Thyroid gland (tissue), 4 donors: ENCODE measurements at places on chromosomes 13 and 19. TPM values are rescaled to one million over a fixed set of nuclear protein-coding genes. Genes with fewer than 3 reads are reported as not detected.

- no peaks in the 10 kb centered on the region for H3K27me3 ChIP-seq
- no peaks in the 10 kb centered on the region for H3K36me3 ChIP-seq
- no peak overlapping the region for H3K27ac ChIP-seq
- H3K4me3 ChIP-seq: no peak overlapping the region
- DNase-seq: no peak
Measured at GRCh38 chr13:38399535-38399934, 49.9 kb downstream of the UFM1 start.

DNA sequence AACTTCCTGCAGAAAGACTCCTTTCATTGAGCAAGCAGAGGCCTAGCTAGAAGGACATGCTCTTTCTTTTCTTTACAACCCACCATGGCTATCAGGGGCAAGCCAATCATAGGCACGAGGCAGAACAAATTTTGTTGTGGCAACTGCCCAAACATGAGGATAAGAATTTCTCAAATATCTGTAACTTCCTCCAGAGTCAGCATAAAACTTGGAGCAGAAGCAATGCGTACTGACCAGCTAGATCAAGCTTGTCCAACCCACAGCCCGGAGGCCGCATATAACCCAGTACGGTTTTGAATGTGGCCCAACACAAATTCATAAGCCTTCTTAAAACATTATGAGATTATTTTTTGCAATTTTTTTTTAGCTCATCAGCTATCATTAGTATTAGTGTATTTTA is 87.0 kb upstream of the SOX21 start:
- no peaks in the 10 kb centered on the region for H3K36me3 ChIP-seq
- no peaks in the 10 kb centered on the region for H3K4me1 ChIP-seq
- no peaks in the 10 kb centered on the region for H3K27me3 ChIP-seq
- no peak for DNase-seq
- H3K4me3 ChIP-seq: no peak overlapping the region
- H3K27ac ChIP-seq: no peak overlapping the region

GRCh38 chr13:50280441-50280937 is 265.2 kb downstream of the KCNRG start:
- DNase-seq: no peak
- no peaks in the 10 kb centered on the region for H3K36me3 ChIP-seq
- no peak overlapping the region for H3K27ac ChIP-seq

- no peaks in the 10 kb centered on the region for H3K36me3 ChIP-seq
- no peak for DNase-seq
- no peak overlapping the region for H3K27ac ChIP-seq
- no peaks in the 10 kb centered on the region for H3K27me3 ChIP-seq
- H3K4me1 ChIP-seq: peaks cover 3% of the 10 kb centered on the region
Measured at GRCh38 chr13:112960706-112961105, 8.3 kb upstream of the MCF2L start.

DNA sequence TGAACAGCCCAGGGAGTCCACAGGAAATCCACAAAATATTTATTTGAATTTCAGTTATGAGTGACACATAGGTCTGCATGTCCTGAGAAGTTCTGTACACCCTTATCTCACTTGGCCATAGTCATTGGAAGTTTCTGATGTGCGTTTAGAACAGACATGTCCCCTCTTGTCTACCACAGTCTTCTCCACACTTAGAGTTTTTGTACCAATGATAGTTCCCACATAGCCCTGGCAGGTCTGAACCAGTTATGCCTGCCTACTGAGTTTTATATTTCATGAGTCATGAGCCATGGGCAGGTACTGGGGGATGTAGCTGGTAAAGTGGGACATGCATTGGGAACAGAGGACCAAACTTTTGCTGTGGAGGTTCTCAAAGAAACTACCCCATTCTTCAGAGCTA is 11.3 kb downstream of the ZNF132 start:
- no peak overlapping the region for H3K27ac ChIP-seq
- H3K4me1 ChIP-seq: no peaks in the 10 kb centered on the region
- H3K27me3 ChIP-seq: no peaks in the 10 kb centered on the region
- H3K36me3 ChIP-seq: peaks cover 9% of the 10 kb centered on the region
- DNase-seq: no peak

GRCh38 chr13:95083758-95084157 is 217.5 kb downstream of the ABCC4 start:
- no peaks in the 10 kb centered on the region for H3K27me3 ChIP-seq
- no peak for DNase-seq
- H3K36me3 ChIP-seq: no peaks in the 10 kb centered on the region
- no peaks in the 10 kb centered on the region for H3K4me1 ChIP-seq
- H3K4me3 ChIP-seq: no peak overlapping the region

- H3K27me3 ChIP-seq: no peaks in the 10 kb centered on the region
- no peaks in the 10 kb centered on the region for H3K4me1 ChIP-seq
- H3K27ac ChIP-seq: no peak overlapping the region
- peaks cover 3% of the 10 kb centered on the region for H3K36me3 ChIP-seq
- no peak for DNase-seq
Measured at GRCh38 chr13:27104606-27105005, 67.0 kb downstream of the USP12 start.

GRCh38 chr19:13098277-13099072 is 4.2 kb downstream of the LYL1 start:
- peak overlapping the region; percentile 24 for H3K4me3 ChIP-seq
- peaks cover 14% of the 10 kb centered on the region for H3K4me1 ChIP-seq
- peaks cover 9% of the 10 kb centered on the region for H3K36me3 ChIP-seq
- peak overlapping the region; percentile 74 for H3K27ac ChIP-seq
- no peak for DNase-seq

DNA sequence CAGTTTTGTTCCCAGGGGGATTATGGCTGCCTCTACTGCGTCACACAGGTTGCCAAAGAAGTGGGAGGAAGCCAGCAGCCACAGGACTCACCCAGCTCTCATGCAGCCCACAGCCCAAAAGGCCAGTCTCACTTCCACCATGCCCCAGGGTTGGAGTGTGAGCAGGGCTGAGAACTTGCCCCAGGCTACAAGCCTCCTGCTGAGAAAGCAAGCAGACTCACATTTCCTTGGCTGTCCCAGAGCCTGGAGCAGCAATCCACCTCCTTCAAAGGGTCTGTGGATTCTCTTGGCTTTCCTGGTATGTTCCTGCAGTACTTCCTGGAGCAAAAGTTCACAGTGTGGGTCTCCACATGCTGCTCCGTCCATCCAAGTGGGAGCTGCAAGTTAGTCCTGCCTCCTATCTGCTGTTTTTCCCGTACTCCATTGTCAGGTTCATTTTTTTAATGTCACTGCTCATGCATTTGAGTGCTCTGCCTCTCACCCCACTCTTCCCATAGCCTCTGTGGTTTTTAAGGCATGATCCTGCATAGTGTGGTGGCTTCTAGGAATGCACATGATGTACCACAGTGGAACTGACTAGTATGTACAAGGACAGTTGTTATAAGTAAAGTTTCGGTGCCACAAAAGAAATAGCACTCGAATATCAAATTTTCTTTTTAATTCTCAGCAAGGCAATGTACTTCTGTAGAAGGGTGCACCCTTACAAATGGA is 56.2 kb upstream of the ARHGEF7 start:
- no peak for DNase-seq
- H3K27me3 ChIP-seq: no peaks in the 10 kb centered on the region
- no peaks in the 10 kb centered on the region for H3K36me3 ChIP-seq
- no peak overlapping the region for H3K27ac ChIP-seq

DNA sequence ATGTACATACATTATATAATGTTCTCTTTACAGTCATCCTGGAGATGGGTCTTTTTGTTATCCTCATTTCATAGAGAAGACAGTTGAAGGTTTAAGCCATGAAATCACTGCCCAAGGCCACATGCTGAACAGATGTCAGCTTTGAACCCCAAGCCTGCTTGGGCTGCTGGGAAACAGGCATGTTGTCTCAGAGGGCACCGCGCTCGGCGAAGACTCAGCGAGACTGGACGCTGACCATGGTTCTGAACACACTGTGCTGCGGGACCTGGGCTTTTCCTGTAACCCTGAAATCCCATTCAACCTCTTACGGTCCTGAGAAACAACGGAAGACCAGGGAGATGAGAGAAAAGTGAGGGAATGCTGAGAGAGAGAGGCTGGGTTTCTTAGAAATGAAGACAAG is 27.3 kb downstream of the LRFN3 start:
- peaks cover 9% of the 10 kb centered on the region for H3K4me1 ChIP-seq
- no peak overlapping the region for H3K27ac ChIP-seq
- no peak overlapping the region for H3K4me3 ChIP-seq
- peak; percentile 20 for DNase-seq
- H3K36me3 ChIP-seq: no peaks in the 10 kb centered on the region

GRCh38 chr19:10230173-10230860 is 814 bp downstream of the S1PR2 start:
- H3K36me3 ChIP-seq: no peaks in the 10 kb centered on the region
- DNase-seq: peak; percentile 46
- peaks cover 19% of the 10 kb centered on the region for H3K4me1 ChIP-seq
- peak overlapping the region; percentile 47 for H3K4me3 ChIP-seq
- peak overlapping the region; percentile 59 for H3K27ac ChIP-seq

DNA sequence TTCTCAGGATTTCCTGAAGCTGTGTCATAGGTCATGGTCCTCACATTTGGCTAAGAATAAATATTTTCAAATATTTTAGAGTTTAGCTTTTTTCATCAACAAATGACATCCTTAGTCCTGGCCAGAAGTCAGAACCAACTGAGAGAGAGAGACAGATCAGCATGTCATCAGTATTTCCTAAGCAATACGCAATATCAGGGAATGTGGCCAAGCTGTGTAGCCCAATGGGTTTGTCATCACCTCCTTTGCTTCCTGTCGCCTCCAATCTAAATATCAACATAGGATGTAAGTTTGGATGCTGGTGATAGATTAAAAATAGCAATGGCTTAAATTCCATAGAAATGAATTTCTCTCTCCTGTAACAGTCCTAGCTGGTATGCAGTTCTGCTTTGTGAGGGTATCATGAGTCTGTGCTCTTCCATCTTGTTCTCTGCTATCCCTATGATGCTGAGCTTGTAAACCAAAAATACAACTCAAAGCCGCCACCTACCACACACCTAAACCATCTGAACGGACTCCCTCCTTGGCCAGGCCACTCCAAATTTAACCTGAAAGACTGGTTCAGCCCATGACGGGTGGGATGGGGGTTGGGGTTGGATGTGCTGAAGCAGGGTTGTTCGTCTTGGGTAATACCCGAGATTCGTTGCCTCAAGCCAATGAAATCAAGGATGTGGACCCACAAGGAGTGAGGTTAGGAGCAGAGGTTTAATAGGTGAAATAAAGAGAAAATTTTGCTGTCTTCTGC is 10.0 kb upstream of the IGSF23 start:
- DNase-seq: no peak
- H3K27me3 ChIP-seq: no peaks in the 10 kb centered on the region
- H3K4me3 ChIP-seq: no peak overlapping the region
- H3K36me3 ChIP-seq: no peaks in the 10 kb centered on the region

DNA sequence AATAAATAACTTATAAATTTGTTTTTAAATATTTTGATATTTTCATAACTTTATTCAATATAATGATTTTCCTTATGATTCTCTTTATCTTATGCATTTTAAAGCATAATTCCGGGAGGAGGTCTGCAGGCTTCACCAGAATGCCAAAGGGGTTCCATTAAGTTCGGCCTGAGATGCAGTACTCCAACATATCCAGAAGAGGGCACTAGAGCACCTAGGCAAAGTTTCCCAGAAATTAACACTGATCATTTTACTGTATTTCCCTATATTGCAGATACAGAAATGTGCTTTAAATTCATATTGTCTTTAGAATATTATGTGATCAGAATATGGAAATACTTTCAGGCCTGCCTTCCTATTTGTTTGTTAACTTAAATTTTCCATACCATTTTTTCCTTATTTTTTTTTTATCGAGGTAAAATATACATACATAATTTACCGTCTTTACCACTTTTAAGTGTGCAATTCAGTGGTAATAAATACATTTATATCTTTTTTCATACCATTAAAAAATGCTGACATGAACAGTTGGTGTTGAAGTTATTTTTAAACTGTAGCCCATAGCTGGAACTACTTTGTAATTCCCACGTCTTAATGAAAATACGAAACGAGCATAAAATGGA is 58.9 kb upstream of the TM9SF2 start:
- peak; percentile 31 for DNase-seq
- no peaks in the 10 kb centered on the region for H3K4me1 ChIP-seq
- no peak overlapping the region for H3K4me3 ChIP-seq
- H3K27ac ChIP-seq: no peak overlapping the region

- peaks cover 14% of the 10 kb centered on the region for H3K36me3 ChIP-seq
- H3K4me1 ChIP-seq: peaks cover 14% of the 10 kb centered on the region
- no peak overlapping the region for H3K4me3 ChIP-seq
- H3K27ac ChIP-seq: no peak overlapping the region
Measured at GRCh38 chr13:113086991-113087922, 18.3 kb upstream of the F7 start.

GRCh38 chr19:54302257-54302656 is 10.7 kb downstream of the LILRA5 start:
- no peaks in the 10 kb centered on the region for H3K36me3 ChIP-seq
- H3K27ac ChIP-seq: no peak overlapping the region
- no peak for DNase-seq
- no peaks in the 10 kb centered on the region for H3K27me3 ChIP-seq
- no peak overlapping the region for H3K4me3 ChIP-seq

- H3K27me3 ChIP-seq: no peaks in the 10 kb centered on the region
- H3K4me1 ChIP-seq: no peaks in the 10 kb centered on the region
- H3K36me3 ChIP-seq: no peaks in the 10 kb centered on the region
- peak; percentile 70 for DNase-seq
Measured at GRCh38 chr19:53511933-53512374, 26.0 kb upstream of the ZNF331 start.

- H3K4me1 ChIP-seq: no peaks in the 10 kb centered on the region
- no peak overlapping the region for H3K27ac ChIP-seq
- no peaks in the 10 kb centered on the region for H3K27me3 ChIP-seq
- H3K36me3 ChIP-seq: no peaks in the 10 kb centered on the region
- DNase-seq: no peak
Measured at GRCh38 chr19:57655443-57655842, 13.3 kb upstream of the ZSCAN4 start.

- DNase-seq: peak; percentile 85
- no peaks in the 10 kb centered on the region for H3K27me3 ChIP-seq
- H3K4me1 ChIP-seq: peaks cover 22% of the 10 kb centered on the region
- peaks cover 5% of the 10 kb centered on the region for H3K36me3 ChIP-seq
Measured at GRCh38 chr19:531009-531752, 379 bp upstream of the CDC34 start.

- peak overlapping the region; percentile 97 for H3K27ac ChIP-seq
- no peak for DNase-seq
- no peaks in the 10 kb centered on the region for H3K27me3 ChIP-seq
- peak overlapping the region; percentile 76 for H3K4me3 ChIP-seq
Measured at GRCh38 chr13:48977286-48977625, 1.5 kb downstream of the FNDC3A start.

NR2C2AP gene
- 7.2 TPM for total RNA-seq

MATK gene
- 2.5 TPM for total RNA-seq

SPRED3 gene
- 0.81 TPM for total RNA-seq

CBLC gene
- total RNA-seq: 5.6 TPM

TNNT1 gene
- not detected for total RNA-seq

PPM1N gene
- not detected for total RNA-seq

CGB3 gene
- not detected for total RNA-seq

MBD3L2 gene
- total RNA-seq: not detected

SIGLEC6 gene
- total RNA-seq: not detected

F10 gene
- 4.7 TPM for total RNA-seq

STOML3 gene
- not detected for total RNA-seq

TNPO2 gene
- total RNA-seq: 53.9 TPM

CLEC4M gene
- not detected for total RNA-seq

ATP4B gene
- not detected for total RNA-seq

NLRP4 gene
- total RNA-seq: not detected
